ENCODE measurements at places on chromosomes 6 and 20. TPM values are rescaled to one million over a fixed set of nuclear protein-coding genes. Genes with fewer than 3 reads are reported as not detected.

- no peak for DNase-seq
Measured at GRCh38 chr6:54601600-54602300, 244.8 kb upstream of the FAM83B start.

DNA sequence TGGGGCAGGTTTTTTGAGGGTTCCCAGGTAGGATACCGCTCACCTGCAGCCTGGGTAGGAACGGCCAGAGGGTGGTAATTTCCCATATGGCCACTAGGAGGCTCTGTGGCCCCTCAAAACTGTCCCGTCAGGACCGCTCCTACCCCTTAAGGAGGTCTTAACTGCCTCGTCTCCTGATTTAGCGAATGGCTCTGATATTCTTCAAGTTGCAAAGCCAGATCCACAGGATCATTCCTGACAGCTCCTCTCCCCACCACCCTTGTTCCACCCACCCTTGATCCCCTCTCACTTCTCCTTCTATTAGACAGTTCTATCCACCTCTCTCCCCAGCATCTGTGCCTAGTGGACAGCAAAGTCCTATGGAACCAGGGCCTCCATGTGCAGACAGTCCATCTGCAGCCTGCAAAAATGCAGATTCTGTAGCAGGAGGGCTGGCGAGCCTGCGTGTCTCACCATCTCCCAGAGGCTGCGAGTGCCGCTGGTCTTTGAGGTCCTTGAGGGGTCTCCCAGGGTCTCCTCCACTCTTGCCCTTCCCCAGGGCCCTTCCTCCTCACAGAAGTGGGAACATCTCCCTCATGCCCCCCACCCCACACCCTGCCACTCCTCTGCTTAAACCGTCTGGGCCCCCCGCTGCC lies 34.3 kb upstream of the ZBP1 start:
- peak; percentile 62 for DNase-seq

- no peak for DNase-seq
Measured at GRCh38 chr6:97069363-97069762, 144.8 kb downstream of the KLHL32 start.

GRCh38 chr6:49430866-49431265 lies 32.2 kb downstream of the MMUT start:
- DNase-seq: no peak

DNA sequence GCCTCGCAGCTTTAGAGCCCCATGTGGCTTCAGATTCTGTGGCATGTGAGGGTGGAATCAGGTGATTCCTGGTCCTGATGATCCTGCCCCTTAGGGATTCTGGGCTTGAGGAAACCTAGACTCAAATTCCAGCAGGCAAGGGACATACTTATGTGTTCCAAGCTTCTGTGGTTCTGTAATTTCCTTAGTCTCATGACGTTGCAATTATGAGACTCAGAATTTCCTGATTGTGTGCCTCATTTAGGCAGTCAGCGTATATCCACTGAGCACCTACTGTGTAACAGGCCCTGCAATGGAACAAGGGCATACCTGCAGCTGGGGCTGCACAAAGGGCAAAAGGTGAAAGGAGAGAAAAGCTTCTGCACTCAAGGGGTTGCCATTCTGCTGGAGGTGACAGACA lies 11.6 kb upstream of the BPIFB4 start:
- no peak for DNase-seq

Gene SLC17A5
- total RNA-seq: 9.2 TPM
